ENCODE measurements at places on chromosomes 13 and 19.

GRCh38 chr13:109255141-109255856 is 531.1 kb downstream of the IRS2 start:
- no peak for DNase-seq

GRCh38 chr19:48196933-48197665 is 26.6 kb downstream of the ZSWIM9 start:
- DNase-seq, result no peak

- no peak for DNase-seq
Observed at GRCh38 chr19:48396824-48397176, 3.3 kb downstream of the GRIN2D start.

DNA sequence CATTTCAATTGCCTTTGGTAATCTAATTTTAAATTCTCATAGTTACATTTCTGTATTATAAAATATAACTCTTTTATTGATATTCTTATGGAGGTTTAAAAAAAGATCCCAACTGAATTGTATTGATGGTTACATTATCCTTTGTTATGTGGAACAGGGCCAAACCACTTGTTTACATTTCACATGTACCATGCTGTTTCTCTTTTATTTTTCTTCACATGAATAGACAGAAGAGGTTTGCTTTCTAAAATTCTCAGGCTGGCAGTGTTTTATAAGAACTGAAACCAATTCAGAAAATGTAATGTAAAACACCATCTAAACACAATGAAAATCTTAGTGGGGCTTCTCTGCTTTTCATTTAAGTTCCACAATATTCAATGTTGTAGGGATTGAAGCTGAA is 122.5 kb downstream of the GPC5 start:
- no peak for DNase-seq

Data from NCI-H1930 (cell line).